ENCODE measurements at places on chromosomes 2 and 18.

DNA sequence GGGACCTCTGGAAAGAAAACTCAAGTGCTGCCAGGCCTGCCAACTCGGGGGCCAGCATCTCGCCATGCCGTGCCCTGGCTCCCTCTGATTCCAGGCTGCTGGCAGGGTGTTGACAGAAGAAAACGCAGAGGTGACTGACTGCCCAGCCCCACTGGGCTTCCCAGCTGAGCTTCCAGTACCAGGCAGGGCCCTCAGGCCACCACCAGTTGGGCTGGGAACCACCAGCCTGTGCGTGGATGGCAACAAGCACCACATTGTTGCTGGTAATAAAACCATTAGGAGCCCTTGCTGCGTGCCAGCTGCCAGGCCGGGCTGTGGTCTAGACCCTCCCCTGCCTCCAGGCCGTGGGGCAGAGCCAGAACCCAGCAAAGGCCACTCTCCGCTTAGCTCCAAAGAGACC lies 9.2 kb downstream of the DNMT3A start:
- no peak for DNase-seq

GRCh38 chr2:150880986-150881385 lies 380.7 kb downstream of the RBM43 start:
- no peak for DNase-seq

DNA sequence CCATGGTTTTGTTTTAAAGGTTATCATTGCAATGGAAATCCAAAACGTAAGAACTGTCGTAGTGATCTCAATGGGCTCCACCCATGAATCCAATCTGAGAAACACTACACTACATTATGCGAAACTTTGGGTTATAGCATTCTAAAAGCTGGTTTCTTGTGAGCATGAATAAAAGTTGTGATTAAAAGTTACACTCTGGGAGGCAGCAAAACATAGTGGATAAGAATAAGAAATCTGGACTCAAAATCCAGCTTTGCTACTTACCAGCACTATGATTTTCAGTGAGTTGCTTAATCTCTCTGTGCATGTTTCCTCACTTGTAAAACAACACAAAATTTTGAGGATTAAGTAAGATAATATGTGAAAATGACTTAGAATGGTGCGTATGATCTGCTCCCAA lies 25.7 kb upstream of the THOC1 start:
- no peak for DNase-seq

- peak; percentile 48 for DNase-seq
Observed at GRCh38 chr2:1817256-1818051, 73.1 kb upstream of the PXDN start.

- DNase-seq = no peak
Observed at GRCh38 chr2:173874003-173874893, 90.9 kb downstream of the SP3 start.

DNA sequence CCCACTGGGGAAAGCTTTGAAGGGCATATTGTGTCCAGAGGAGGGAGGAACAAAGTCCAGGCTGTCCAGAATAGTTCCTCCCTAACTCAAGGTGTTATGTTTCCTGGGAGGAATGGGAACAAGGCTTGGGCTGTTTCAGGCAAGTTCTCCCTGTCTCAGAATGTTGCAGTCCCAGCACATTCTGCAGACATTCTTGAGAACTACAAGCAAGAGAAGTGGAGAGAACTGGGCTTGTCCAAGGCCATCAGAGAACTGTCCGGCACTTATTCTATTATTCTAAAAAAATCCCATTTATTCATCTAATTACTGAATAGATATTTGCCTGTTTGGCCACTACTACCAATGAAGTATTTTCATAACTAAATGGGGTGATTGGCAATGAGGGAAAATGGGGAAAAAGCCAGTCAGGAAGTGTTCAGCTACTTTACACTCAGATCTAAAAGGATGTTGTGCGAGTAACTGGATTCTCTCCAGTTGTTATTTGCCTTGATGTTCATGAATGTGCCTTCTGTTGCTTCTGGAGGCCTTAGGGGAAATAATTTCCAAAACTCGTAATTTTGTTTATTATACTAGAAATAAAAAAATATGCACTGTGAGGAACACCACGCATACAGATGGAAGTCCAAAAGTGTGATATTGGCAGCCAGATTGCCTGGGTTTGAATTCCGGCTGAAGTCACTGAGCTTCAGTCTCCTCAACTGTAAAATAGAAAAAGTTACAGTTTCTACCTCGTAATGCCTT lies 300.1 kb upstream of the RND3 start:
- no peak for DNase-seq

DNA sequence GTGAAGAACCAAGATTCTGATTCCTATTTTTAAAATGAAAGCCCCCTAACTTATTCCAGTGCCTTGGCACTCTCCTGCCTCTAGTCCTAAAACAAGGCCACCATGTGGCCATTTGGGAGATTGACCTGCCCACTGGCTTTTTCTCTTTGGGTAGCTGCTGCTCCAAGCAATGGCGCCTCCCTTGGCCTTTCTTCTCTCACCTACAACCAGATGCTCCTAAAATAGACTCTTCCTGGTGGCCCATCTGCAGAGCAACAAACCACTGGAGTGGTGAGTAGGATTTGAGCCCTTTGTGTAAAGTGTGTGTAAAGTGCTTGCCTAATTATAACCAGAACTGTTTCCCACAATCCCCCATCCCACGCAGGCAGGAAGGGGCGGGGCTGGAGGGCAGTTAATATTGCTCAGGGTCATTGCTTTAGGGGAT lies 114.2 kb downstream of the FHOD3 start:
- no peak for DNase-seq

GRCh38 chr2:198444800-198445287 lies 640.5 kb downstream of the PLCL1 start:
- DNase-seq = no peak

GRCh38 chr2:207523005-207523404 lies 6.8 kb upstream of the CREB1 start:
- DNase-seq = no peak

DNA sequence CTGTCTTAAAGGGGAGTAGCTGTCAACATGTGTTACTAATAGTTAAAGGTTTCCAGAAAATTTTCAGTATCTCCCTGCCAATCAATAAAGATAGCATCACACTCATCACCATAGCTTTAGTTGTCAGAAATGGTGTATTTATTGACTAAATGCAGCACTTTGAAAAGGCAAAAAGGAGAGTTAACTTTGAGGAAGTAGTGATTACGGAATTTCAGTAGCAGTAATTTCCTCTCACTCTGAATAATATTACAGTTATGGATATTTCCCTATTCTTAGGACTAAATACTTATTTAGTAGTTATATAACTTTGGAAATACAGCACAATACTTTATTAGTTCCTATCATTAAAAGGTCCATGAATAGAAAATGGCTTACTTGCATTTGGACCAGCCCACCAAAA lies 250.5 kb downstream of the CAMKMT start:
- DNase-seq = no peak

DNA sequence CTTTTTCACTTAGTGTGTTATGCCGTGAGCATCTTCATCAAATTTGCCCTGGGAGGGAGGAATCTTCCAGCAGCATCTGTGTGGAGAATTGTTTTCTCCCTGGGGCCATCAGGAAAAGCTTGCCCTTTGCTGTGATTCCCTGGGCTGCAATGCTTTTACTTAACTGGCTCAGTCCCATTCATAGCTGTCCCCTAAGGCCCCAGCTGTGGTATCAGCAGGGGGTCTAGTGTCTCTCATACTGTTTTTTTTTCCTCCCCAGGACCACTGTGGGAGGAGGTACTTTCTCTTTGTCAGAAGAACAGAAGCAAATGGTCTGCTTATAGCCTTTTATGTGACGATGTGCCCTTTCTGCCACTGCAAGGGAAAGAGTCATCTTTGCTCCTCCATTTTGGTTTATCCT lies 176.8 kb upstream of the CELF4 start:
- DNase-seq = no peak

- no peak for DNase-seq
Observed at GRCh38 chr2:65277118-65277517, 49.5 kb downstream of the ACTR2 start.

GRCh38 chr2:60051991-60052390 lies 501.5 kb downstream of the BCL11A start:
- no peak for DNase-seq

DNA sequence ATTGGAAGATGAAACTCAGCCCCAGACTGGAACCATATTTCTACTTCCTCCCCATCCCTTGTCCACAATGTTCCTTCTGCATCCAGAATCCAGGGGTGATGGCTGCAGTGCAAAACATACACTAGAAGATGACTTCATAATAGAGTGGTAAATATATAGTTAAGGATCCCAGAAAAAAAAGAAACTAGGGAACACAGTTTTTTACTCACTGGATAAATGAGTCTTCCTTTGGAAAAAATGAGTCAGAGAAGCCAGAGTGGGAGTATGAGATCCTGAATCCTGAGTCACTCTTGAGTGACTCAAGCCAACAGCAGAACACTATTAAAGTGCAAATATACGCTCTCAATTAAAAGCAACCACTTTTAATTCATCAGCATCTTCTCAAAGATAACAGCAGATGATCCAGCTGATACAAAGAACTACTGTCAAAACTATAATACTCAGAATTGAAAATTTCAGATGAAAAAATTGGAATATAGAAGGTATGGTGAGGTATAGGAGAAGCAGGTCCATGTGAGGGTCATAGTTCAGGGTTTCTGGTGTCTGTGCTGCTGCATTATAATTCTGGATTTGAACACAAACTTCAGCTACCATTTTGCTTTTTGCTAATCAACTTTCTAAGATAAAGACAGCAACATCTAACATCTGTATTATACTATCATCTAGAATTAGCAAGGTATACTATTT lies 987.2 kb upstream of the CDH2 start:
- no peak for DNase-seq

DNA sequence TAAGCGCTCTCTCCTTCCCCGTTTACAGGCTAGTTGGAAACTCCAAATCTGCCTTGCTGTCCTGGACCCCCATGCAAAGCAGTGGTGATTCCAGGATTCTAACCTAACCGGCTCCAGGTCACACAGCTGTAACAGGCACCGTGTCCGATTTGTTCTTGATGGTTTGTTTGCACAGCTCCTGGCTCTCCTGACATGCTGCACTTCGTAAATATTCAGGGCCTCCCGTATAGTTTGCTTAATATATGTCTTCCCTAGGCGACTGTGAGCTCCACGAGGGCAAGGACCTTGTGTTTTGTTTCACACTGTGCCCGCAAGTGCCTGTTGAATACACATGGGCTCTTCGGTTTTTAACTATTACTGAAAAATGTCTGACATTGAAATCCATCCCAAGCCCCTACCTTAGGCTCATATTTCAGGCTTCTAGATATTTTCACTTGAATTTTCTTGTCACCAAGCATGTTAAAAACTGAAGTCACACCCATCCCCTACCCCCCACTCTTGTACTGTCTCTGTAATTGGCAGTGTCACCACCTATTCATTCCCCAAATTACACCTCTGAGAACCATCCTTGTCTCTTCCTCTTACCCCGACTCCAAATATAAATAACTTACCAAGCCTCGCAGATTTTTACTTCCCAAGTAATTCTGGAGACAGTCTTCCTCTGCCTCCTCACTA lies 1.0 kb upstream of the PUM2 start:
- DNase-seq = no peak

GRCh38 chr2:225556461-225556860 lies 157.0 kb downstream of the NYAP2 start:
- DNase-seq = no peak

- DNase-seq = no peak
Observed at GRCh38 chr2:72439892-72440291, 292.2 kb upstream of the CYP26B1 start.
